ENCODE measurements at places on chromosomes 4 and X.

- DNase-seq: no peak
Observed at GRCh38 chr4:137819964-137820383, 287.7 kb upstream of the PCDH18 start.

DNA sequence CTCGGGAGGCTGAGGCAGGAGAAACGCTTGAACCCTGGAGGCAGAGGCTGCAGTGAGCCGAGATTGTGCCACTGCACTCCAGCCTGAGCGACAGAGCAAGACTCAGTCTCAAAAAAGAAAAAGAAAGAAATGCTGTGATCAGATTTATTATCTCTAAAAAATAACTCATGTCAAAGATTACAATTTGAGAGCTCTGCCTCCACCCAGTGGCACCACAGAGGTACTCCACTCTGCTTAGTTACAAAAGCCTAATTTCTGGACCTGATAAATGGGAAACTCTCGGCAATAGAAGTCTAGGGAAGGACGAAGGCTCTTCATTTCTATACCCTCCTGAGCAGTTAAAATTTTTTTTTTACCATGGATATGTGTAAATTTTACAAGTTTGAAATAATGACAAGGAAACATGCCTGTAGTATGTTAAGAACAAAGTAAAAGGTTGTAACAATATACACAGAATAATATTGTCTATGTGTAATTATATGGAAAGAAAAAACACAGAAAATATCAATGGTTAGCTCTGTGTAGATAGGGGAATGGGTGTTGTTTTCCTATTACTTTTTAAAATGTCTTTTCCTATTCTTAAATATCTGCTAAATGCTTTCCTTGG lies 149.8 kb downstream of the STIM2 start:
- no peak for DNase-seq

- DNase-seq: no peak
Observed at GRCh38 chr4:89665662-89666061, 171.3 kb downstream of the SNCA start.

DNA sequence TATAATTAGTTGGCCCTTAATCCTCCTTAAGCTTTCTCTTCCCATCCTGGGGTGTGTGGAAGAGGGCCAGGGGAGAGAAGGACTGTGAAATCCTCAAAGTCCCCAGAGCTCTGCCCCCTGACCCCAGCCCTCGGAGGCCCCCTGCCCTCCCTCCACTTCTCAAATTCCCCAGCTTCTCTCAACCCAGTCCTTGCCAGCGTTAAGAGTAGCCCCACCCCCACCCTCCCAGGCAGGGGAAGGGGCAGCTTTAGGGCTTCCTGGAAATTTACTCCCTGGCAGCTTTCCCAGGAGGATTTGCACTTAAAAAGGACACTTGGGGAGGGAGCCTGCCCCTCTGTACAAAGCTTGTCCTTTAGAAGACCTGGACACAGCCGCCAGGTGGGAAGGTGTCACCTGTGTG lies 11.8 kb upstream of the CD40LG start:
- no peak for DNase-seq

DNA sequence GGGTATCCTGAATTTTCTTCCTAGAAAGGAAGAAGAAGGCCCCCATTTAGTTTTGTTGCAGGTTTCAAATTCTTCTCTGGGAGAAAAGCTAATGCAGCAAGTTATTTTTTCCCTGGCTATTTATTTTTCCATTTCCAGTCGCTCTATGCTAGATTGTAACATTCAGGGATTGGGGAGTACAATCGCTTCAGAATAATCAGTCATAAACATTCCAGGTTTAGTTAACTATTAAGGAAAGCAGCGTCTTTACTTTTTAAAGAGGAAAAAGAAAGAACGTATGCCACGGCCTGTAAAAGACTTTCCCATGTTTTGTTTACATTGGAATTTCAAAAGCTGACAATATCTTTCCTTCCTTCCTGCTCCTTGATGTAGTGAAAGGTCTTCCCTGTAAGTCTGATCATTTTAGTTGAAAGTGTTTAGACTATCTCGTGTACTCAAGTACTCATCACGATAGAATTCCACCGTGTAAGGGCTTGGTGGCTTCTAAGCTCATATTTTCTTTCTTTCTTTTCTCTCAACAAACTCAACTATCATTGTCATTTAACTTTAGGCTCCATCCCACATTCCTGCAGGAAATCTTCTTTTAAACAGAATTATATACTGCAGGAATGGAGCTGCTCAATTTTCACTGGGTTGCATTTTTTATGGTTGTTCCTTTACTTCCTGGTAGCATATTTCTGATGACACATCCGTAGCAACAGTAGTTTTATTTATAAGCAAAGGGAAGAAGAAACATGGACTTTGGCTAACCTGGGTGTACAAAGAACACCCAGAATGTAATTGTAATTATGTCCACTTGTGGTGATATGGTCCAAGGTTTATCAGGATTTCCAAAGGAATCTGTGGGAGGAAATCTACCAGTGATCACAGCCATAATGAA lies 213.1 kb upstream of the FAT1 start:
- peak; percentile 54 for DNase-seq

DNA sequence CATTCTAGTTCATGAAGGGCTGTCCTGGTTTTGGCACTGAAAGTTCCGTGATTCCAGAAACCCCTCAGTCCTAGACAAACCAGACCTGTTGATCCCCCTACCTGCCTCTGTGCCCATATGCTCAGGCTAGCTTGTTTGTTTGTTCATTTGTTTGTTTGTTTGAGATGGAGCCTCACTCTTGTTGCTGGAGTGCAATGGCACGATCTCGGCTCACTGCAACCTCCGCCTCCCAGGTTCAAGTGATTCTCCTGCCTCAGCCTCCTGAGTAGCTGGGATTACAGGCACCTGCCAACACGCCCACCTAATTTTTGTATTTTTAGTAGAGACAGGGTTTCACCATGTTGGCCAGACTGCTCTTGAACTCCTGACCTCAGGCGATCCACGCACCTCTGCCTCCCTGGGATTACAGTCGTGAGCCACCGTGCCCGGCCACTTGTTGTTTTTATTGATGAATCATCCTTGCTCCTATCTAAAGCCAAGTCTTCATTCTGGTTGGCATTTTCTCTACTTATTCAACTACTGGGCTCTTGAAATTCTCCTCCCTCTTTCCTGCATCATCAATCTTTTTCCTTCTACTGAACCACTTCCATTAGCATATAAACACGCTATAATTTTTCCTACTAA lies 86.3 kb upstream of the BMP2K start:
- no peak for DNase-seq

DNA sequence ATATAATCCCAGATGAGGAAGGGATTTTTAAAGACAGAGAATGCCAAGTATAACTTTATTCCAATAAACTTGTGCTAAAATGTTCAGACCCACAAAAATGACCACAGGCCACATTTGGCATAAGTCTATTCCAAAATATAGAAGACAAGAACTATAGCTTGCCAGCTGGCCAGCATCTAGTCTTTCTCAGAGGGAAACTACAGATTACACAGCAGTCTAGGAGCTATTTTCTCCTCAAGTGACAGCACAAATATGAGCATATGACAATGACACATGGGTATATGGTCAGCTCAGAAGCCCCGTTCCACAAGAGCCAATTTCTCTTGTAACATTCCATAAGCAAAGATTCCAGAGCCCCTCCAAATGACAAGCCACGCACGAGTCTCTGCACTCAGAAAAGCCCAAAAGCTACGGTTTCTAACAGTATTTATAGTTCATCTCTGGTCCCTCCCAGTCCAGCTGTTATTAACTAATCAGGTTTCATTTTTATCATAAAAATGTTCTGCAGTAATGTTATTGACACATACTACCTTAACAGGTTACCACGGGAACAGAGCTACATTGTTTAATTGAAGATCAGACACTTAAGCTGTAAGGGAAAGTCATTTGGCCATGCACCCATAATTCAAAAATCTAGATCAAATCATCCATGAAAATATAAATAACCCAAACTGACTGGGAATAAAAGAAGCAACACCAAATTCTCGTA lies 70.3 kb downstream of the RAB28 start:
- no peak for DNase-seq

DNA sequence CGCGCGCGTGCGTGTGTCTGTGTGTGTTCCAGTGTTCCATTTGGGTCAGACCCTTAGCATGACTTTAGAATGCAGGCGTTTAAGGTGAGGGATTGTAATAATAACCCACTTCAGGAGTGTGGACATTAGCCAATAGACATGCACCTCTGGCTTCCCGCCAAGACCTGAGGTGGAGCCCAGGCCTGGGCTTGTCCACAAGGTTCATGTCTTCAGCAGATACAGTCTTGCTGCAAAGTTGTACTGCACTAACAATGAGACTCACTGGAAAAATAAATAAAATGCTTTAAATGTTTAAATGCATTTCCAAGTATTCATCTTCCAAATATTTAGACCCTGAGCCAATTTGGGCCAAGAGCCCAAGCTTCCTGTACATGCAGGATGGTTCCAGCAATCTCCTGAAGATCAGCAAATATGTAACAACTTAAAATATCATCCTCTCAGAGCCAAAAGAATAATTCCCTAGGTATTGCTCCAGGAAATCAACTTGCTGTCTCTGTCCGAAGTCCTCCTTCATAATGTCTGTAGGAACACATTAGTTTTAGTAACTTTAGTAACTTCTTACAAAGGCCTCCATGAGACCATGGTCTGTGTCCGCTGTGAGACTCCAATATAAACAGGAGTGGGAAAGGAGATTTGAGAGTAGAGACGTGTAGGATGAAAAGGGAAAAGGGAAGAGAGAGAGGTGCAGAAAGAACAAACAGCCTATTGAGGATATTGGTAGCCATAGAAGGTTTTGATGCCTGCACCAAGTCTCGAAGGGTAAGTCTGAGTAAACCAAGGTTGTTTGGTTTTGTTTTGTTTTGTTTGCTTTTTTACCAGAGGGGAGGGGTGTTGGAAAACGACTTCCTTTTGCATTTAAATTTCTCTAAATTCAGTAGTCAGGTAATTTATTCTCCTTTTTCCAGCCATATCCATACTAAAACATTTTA lies 98.5 kb upstream of the KLF3 start:
- DNase-seq: peak; percentile 46

GRCh38 chr4:166726832-166727231 lies 507.5 kb downstream of the SPOCK3 start:
- no peak for DNase-seq

- DNase-seq: no peak
Observed at GRCh38 chr4:39699687-39700409, 1.9 kb downstream of the UBE2K start.

DNA sequence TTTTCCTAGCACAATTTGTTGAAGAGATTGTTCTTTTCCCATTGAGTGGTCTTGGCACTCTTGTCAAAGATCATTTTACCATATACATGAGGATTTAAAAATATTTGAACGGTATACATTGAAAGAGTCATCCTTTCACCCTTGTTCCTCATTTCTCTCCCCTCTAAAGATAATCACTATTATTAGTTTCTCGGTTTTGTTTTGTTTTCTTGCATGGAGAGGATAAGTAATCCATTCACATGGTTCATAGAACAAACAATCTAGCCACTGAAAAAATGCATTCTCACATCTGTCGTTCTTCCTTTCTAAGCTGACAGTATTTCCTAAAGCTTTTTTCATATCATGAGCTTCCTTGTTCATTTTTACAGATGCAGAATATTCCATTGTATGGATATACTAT lies 39.2 kb upstream of the MSMO1 start:
- DNase-seq: no peak

DNA sequence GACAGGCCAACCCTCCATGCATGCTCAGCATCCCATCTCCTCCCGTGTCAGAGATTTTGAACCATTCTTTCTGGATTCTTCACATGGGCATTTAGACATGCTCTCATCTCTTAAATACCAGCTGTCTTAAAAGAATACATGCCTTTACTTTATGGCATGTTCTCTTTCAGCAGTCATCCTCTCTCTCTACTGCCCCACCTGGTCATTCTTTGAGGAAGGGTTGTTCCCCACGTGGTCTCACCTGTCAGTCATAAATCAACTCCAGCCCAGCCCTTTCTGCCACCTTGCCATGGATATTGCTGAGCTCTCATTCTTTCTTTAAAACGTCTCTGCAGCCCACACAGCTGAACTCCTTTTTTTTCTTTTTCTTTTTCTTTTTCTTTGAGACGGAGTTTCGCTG lies 111.3 kb downstream of the ARHGAP10 start:
- no peak for DNase-seq

DNA sequence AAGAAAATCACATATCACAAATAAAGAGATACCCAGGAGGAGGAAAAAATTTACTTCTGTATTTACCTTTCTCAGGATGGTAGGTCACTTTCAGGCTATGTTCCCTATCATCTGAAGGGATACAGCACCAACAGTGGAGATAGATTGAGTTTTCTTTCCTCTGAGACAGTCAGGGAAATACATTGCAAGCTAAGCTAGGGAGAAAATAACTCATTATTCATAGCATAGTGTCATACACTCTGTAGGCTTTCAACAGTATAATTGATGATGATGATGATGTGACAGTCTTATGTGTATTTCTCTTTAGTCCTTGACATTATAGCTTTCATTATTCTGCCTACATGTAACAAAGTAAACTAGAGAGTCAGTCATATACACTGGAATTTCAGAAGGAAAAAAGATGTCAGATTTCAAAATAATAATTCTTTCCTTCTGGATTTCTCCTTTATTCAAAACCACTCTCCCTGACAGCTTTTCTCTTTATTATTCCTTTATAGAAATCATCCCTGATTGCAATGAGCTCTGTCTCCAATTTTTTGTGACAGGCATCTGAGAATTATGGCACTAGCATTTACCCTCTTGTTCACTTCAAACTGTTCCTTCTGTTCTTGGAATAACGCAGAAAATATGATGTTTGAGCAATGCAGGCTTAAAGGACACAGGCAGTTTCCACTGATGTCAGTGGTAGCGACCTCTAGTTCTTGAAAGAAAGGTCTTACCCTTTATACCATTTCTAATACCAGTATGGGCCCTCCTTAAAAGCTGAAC lies 169.1 kb upstream of the EPHA5 start:
- no peak for DNase-seq

DNA sequence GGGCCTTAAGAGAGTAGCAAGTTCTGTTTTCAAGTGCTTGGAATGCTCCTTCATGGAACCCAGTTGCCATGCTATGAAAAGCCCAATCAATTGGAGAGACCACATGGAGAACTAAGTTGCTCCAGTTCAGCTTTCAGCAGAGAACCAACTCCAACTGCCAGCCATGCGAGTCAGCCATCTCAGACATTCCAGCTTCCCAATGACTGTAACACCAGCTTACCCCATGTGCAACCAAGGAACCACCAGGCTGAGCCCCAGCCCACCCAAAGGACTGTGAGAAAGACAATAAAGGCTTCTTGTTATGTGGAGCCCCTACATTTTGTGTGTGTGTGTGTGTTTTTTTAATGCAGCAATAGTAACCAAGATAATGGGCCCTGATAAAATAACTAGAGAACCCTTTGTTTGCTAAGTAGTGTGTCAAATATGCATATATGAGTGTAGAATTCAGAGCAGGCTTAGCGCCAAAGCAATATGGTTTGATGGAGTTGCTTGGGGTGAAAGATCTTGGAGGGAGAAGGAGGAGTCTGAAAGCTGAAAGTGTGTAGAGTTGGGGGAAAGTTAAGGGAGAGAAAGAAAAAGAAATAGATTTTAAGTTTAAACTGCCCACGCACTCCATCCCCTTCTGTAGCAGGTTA lies 35.0 kb upstream of the CCKAR start:
- no peak for DNase-seq

DNA sequence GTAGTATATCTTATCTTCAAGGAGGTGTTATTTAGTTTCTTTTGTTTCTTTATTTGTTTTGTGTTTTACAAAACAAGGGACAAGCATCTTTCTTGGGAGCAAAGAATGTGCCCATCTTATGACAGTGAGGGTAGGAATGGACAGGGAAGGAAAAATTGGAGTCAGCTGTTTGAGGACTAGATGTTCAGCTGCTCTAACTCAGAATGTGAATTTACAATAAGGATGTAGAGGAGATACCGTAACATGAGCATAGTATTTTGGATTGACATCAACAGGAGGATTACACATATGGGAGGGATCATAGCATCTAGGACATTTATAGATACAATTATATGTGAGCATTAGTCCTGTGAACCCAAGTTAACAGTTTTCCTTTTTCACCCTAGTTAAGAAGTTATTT lies 89.0 kb upstream of the GK2 start:
- DNase-seq: no peak
